ENCODE measurements at places on chromosomes 11 and 22.

- no peak for DNase-seq
Observed at GRCh38 chr22:48706934-48707762, 1120.5 kb downstream of the BRD1 start.

DNA sequence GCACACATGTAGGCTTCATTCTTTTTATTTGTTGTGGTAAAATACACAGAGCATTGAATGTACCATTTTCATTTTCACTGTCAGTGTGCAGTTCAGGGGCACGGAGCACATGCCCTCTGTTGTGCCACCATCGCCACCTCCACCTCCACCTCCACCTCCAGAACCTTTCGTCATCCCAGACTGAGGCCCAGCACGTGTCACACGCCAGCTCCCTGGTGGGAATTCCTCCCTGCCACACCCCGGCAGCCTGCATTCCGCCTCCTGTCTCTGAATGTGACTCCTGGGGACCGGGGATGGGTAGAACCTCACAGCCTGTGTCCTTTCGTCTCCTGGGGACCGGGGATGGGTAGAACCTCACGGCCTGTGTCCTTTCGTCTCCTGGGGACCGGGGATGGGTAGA lies 10.9 kb downstream of the GRAMD4 start:
- DNase-seq = no peak

DNA sequence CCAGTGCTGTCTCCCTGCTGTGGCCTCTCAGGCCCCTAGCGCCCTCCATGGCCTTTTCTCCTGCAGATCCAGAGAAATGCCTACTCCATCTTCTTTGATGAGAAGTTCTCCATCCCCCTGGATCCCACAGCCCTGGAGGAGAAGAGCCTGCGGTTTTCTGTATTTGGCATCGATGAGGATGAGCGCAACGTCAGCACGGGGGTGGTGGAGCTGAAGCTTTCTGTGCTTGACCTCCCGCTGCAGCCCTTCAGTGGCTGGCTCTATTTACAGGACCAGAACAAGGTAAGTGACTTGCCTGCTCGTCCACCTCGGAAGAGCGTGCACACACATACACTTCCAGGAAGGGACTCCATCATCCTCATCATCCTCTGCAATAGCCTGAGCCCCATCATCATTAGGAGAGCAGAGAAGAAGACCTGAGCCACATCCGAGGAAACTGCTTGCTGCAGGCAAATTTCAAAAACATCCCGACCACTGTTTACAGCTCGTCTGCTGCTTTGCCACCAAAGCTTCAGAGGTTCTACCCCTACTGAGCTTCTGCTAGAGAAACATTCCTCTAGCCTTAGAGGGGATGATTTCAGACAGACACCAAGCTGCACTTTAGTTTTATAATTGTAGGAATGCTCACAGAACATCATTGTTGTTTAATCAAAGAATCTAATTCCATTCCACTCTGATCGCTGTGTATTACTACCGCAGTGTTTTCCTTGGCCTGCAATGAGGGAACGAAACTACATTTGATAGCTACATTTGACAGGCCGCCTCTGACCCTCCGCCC lies 12.9 kb upstream of the RHOD start:
- DNase-seq = no peak

DNA sequence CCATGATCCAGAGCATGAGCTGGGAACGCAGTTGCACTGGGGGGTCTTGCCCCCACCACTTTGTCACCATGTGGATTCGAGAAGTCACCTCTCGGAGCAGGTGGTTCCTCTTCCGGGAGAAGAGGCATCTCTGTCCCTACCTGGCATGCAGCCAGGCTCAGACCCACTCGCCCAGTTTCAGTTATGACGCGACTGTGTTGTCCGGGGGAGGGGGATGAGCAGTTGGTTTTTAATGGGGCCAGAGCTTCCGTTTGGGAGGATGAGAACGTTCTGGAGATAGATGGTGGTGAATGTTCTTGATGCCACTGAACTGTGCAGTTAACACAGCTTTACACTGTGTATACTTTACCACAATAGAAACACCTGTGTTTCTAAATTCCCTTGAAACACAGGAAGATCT lies 41.5 kb downstream of the DHCR7 start:
- DNase-seq = no peak

- no peak for DNase-seq
Observed at GRCh38 chr11:1227551-1228100, 4.8 kb downstream of the MUC5B start.

DNA sequence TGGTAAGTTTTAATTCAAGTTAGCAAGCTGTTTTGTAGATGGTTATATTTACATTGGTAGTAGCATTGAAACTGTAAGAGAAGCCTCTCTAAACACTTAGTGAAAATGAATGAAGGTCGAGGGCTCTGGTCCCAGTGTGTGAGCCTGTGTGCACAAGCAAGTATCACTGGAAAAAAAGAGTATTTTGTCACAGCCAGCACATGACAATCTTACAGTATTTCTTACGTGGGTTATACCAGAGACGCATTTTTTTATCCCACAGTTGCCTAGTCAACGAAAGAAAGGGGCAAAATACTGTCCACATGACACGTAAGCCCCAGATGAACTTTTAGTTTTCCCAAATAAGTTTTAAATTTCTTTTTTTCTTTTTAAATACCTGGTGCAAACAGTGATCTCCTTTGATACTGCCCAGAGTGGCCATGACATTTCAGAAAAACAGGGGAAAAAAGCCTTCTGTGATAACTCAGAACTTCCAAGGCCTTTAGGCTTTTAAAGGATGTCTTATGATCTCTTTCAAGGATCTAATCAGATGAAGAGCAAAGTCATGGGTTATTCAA lies 23.5 kb downstream of the RAB38 start:
- no peak for DNase-seq

- no peak for DNase-seq
Observed at GRCh38 chr22:23831781-23832180, 7.0 kb downstream of the DERL3 start.

- no peak for DNase-seq
Observed at GRCh38 chr22:35542939-35543516, 2.4 kb downstream of the RASD2 start.

GRCh38 chr11:114169821-114170220 lies 110.3 kb downstream of the ZBTB16 start:
- DNase-seq = no peak

- DNase-seq = no peak
Observed at GRCh38 chr11:78195917-78196560, 7.3 kb downstream of the USP35 start.

DNA sequence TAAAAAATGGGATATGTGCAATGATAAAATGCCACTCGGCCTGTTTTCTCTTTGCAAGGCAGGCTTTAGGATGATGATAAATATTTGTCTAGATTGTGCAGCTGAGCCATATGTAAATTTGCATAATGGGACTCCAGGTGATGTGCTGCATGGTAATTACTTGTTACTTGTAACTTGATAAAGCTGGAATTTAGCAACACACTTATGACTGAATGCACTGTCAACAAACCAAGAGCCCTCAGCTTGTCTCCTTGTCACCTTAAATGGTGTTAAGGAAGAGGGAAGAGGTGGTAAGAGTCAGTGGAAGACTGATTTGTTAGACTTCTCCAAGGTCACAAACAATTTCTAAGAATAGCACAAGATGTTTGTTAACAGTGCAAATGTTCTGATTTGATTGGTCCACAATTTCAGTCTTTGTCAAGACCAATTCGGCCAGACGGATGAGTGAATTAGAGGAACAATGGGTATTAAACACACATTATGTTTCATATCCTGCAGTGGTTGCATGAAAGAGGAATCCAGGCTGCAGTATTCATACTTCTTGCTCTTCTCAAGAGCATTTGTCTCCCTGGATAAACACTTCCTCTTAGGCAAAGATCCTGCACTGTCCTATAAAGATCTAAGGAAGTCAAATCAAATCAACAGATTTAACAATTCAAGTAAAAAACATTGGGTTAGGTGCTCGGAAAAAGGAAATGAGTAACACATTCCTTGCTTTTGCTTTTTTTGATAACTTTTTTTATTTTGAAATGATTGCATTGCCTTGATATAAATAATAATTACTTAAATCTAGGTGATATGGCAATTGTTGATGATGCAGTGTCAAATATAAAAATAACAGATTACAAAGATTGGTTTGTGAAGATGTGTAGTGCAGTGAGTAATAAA lies 448.3 kb upstream of the DDI1 start:
- no peak for DNase-seq

DNA sequence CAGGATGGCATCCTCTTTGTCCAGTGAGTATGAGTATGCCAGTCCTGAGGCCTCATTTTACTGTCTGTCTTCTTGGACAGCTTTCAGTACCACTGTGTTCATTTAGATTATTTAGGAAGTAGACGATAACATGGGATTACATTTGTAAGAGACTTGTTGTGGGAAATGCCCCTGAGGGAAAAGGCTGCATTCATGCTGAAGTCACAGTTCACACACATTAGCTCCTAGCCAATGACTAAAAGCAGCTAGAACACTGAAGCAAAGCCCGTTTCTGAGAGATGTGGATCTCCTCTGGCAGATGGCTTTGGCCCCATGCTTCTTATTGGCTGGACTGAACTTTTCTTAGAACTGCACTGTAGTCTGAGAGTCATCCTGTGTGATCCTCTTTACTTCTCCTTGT lies 242.4 kb downstream of the FAM76B start:
- DNase-seq = no peak

DNA sequence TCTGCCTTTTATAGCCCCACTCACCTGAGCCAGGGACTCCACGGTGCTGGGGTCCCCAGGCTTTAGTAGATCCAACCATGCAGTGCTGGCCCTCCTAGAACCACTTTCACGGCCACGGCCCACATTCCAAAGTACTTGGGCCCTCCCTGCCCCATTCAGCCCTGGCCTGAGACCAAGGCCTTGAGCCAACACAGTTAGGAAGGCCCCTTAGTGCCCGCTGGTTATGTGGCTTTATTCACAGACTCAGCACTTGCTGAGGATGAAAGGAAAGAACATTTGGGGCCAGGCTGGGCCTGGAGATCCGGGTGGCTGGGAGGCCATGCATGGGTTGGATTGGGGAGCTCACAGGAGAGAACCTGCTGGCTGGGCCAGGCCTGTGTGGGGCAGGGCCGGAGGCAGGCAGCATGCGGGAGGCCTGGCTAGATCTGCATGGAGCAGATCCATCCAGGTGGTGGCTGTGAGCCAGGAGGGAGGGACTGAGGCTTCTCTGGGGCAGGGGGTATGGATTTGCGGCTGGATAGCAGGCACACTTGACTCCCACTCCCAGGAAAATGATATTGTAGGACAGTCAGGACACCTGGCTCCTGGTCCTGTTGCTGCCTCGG lies 12.6 kb downstream of the CHRM1 start:
- DNase-seq = no peak

GRCh38 chr22:19175026-19175601 lies 3.4 kb downstream of the SLC25A1 start:
- DNase-seq = no peak

Measured in stimulated activated CD4-positive, alpha-beta T cell treated with anti-CD3 and anti-CD28 coated beads, Interleukin-4, amount 100 ng/mL, for 24 hours (primary cell).